ENCODE measurements at places on chromosomes 1 and 21.

DNA sequence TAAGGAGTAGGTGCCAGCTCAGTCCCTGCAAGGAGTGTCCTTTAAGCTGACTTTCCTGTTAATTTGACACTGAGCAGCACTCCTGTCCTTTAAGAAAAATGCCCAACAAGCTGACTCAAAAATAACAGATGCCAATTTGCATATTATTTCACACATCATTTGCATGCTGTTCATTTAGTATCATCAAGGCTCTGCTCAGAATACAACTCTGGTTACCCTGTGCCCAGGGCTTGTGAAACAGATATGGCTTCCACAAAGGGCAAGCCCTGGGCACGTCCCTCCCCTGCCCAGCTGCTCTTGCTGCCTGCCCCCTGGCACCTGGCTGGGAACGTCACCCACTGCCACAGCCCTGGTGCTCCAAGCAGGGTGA is 10.3 kb downstream of the KCNN3 start:
- DNase-seq, result no peak

DNA sequence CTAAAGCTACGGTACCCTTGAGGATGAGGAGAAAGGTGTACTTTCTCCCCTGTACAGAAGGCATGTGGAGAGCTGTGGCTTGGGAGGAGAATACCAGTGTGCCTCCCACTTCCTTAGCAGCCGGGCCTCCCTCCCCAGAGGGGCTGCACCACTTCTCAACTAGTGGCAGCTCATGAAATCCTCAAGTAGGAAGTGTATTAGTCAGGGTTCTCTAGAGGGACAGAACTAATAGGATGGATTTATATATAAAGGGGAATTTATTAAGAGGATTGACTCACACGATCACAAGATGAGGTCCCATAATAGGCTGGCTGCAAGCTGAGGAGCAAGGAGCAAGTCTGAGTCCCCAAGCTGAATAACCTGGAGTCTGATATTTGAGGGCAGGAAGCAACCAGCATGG is 53.1 kb upstream of the PPP2R5A start:
- DNase-seq, result no peak

DNA sequence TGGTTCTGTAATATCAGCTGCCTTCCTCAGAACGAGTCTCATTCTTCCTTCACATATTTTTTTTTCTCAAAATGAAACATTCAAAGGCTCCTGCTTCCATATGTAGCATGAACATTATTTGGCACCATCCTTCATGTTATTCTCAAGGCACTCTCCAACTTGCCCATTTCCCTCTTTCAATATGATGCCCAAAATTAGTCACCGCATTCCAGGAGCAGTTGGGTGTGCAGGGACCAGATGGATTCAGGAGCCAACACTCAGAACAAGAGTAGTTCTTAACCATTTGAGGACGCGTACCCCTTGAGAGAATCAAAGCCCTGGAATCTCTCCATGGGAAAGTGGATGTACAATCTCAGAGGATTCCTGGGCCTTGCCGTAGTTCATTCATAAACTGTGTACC is 50.3 kb downstream of the KCNK1 start:
- DNase-seq, result no peak

GRCh38 chr1:229433364-229434004 is 410 bp downstream of the ACTA1 start:
- DNase-seq, result no peak

GRCh38 chr1:35886577-35887431 is 3.8 kb downstream of the AGO1 start:
- no peak for DNase-seq

GRCh38 chr1:115105831-115106230 is 16.5 kb upstream of the TSPAN2 start:
- DNase-seq, result no peak

GRCh38 chr1:50060279-50060678 is 36.5 kb upstream of the AGBL4 start:
- no peak for DNase-seq

GRCh38 chr1:219185486-219186117 is 11.9 kb downstream of the LYPLAL1 start:
- no peak for DNase-seq

DNA sequence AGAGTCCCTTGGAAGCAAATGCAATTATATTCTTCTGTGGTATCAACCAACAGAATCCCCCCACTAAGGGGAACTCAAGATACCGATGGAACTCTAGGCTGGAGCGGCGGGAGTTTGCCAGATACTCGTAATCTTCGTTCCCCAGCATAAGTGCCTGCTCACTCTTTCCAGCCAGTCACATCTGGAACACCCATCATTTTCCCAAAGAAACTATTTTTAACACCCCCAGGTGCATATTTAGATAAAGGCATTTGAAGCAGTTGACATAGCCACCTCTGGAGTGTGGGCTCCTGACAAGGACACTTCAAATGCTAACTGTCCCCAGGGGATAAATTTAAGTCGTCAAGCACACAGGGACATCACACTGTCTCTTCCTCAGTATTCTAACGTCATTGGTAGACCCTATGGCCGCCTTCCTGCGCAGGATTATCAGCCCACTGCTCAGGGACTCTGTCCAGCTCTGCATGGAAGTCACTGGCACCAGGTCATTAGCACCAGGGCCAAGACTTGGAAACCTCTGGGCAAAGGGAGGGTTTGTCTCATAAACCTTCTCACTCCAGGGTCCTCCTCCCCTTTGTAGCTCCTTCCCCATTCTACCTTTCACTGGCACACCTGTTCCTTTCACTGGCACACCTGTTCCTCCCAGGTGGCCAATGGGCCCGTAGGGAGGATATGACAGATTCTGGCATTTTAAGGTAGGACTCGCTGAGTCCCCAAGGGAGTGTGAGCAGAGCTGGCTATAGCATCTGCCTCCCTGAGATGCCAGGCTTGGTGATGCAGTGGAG is 48.8 kb downstream of the H3-3A start:
- no peak for DNase-seq

- no peak for DNase-seq
Measured at GRCh38 chr1:220221269-220221668, 51.0 kb downstream of the RAB3GAP2 start.

DNA sequence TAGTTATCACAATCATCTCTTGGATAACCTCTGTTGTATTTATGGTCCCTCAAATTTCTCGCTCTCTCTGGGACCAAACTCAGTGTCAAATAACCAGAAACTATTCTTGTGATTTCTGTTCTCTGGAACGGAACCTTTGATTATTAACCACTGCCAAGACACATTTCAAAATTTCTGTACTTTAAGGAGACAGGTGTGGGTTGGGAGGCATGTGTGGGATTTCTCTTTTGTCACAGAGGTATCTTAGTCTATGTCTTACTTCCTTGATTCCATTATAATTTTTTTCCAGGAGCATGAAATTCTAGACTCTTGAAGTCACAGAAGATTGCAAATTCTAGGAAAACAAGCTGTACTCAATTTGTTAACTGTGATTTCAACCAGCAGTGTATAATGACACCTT is 919.0 kb upstream of the B3GALT2 start:
- DNase-seq, result no peak

- DNase-seq, result no peak
Measured at GRCh38 chr1:207868251-207868773, 42.6 kb downstream of the CD34 start.

GRCh38 chr1:17198476-17199258 is 6.3 kb upstream of the PADI1 start:
- DNase-seq, result no peak

DNA sequence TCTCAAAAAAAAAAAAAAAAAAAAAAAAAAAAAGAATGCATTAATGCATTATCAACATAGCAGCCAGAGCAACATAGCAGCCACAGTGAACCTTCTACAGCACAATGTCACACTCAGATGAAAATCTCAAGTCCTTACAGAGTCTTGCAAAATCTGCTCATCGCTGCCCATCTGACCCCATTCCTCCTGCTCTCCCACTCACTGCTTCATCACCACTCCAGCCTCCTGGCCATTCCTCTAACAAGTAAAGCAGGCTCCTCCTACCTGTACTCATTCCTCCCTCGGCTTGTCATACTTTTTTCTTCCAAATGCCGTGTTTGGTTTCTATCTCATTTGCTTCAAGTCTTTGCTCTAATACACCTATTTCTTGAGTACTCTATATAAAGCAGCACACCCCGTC is 29.5 kb downstream of the BRINP2 start:
- DNase-seq, result no peak

DNA sequence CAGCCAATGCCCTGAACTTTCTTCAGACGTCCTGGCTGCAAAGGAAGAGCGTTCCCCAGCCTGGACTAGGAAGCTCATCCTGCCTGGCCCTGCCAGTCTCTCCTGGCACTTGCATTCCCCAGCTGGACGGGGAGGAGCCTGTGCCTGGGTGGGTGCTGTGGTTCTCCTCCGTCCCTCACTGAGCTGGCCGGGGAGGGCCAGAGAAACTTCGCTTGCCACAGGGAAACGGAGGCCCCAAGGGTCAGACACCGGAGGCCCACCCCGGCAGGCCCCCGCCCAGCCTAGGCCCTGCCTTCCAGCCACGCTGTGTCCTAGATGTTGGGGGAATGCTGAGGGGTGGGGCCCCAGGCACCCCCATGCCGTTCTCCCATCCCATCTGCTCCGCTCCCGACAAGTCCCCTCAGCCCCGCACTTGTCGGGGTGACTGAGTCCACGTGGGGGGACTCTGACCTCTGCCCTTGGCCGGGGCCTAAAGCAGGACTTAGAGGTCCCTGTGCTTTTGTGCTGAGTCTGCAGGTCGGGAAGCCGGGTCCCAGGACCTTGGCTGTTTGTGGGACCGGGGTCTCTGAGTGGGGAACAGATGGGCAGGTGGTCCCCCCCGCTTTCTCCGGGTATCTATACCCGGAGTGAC is 4.8 kb downstream of the FTCD start:
- DNase-seq, result no peak

DNA sequence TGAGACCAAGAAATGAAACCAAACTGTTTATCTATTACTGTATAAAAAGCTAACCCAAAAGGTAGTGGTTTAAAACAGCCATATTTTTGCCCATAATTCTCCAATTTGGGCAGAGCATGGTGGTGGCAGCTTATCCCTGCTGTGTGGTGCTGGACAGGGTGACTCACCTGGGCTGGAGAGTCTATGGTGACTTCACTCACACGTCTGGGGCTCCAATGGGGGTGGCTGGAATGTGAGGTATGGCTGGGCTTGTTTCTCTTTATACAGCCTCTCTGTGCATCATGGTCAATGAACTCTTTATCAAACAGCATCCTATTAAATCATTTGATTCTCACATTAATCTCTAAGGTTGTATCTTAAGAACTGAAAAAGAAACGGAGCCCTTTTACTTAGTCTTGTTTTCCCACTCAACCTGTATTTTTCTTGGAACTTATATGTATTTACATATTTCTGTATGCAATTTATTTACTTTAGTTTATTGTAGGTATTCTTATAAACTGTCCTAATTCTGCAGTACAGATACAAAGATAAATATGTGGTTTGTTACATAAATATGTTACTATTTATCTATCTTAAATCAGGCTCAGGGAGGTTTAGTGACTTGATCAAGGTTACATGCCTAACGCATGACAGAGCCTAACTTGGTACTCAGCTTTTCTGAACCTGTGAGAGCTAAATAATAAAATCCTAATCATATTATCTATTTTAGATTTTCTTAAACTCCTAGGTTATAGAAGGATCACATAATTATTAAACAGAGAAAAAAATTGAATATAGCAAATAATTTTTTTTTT is 37.5 kb upstream of the WLS start:
- DNase-seq, result no peak

- DNase-seq, result no peak
Measured at GRCh38 chr1:29254346-29254745, 18.0 kb downstream of the PTPRU start.

DNA sequence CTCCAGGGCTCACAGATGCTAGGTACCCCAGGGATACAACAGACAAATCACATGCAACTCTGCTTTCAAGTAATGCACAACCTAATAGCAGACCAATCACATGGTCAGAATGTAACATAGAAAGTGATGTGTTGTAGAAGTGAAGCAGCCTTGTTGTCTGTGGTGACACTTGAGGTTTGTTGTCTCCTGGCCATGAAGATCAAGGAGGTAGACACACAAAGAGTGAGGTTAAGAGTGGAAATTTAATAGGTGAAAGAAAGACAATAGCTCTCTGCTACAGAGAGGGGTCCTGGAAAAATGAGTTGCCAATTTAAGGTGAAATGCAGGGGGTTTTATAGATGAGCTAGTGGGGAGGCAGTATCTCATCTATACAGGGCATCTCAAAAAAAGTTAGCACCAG is 2.5 kb upstream of the TMEM9 start:
- no peak for DNase-seq

GRCh38 chr1:108643492-108644335 is 17.2 kb downstream of the HENMT1 start:
- no peak for DNase-seq

DNA sequence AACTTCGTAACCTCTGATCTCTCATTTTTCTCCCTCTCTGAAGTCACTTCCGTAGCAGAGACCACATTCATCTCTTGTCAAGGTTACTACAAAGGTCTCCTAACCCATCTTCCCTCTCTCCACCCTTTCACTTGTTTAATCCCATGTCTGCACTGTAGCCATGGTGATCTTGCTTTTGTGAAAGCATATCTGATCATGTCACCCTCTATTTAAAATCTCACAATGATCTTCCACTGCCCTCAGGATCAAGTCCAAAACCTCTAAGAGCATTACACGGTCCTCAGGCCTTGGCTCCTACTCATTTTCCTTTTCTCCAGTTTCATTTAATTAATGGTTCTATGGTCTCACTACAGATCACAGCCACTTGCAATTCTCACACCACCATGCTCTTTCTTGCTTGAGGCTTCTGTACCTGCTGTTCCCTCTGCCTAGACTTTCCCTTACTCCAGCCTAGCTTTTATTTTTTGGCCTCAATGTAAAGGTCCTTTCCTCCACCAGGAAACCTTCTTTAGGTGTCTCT is 12.1 kb downstream of the ARHGEF11 start:
- no peak for DNase-seq

DNA sequence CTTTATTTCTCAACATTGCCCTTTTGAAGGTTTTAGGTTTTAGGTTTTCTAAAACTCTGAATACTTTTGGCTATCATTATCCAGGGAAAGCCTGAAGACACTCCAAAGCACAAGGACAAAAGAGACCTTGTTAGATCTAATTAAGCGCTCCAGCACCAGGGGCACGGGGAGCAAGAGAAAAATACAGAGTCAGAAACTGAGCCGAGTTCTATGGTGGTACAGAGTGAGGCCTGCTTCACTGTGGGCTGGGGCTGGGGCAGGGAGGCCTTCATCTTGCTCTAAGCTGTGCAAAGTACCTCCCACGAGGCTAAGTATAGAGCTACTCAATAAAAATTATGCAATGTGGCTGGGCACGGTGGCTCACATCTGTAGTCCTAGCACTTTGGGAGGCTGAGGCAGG is 19.7 kb upstream of the RAB4A start:
- DNase-seq, result no peak

- no peak for DNase-seq
Measured at GRCh38 chr1:180309338-180309737, 79.3 kb downstream of the LHX4 start.

DNA sequence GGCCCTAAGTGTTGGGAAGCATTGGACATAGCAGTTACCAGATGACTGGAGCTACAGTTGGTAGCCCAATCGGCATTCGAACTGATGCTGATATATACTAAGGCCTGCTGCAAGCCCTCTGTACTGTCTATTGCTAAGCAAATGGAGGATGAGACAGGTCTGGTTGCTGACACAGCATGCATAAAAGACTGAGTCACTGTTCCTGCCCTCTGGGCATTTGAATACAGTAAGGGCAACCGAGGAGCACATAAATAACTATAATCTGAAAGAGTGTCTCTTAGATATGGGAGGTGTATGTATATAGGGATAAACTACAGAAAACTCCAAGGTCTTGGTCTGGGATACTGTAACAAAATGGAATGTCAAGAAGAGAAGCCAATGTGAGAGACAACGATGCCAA is 16.8 kb upstream of the MARK1 start:
- no peak for DNase-seq

- DNase-seq, result no peak
Measured at GRCh38 chr1:206108635-206109034, 8.6 kb downstream of the AVPR1B start.
